ENCODE measurements at places on chromosomes 5 and 9.

GRCh38 chr5:163757344-163757743 is 251.9 kb downstream of the MAT2B start:
- no peak for DNase-seq

DNA sequence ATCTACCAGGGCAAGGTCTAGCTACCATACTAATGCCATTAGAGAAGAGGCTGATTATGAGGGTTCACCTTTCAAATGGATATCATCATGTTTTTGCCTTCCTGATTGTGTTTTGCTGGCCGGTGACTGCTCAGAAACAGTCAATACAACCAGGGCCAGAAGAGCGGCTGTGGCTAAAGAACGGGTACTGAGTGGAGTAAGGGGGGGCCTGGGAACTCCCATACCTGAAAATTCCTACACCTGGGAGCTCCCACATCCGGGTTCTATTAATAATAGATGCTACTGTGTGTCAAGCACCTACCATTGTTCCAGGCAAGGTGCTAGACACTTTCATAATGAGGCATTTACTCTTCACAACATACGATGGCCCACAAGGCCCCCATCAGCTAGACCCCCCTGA is 79.2 kb downstream of the CDK5RAP2 start:
- no peak for DNase-seq

DNA sequence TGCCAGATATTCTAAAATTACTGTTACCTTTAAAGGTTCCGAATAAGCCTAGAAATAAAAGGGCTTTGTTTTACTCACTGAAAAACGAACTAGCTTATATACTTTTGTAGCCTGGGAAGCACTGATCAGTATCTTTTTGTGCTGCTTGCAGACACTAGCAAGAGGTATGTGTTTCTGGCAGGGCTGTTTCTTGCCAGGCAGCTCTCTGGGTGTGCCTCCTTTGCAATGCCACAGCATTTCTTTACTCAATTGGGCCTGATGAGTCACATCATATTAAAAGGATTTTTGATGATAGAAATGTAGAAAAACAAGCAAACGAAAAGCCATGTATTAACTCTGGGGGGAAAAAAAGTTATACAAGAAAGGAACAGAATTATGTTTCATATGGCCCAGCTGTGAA is 35.6 kb downstream of the CD180 start:
- DNase-seq: no peak

- DNase-seq: no peak
Measured at GRCh38 chr9:73497796-73498195, 346.1 kb downstream of the ANXA1 start.

- DNase-seq: no peak
Measured at GRCh38 chr9:18346745-18347144, 127.2 kb upstream of the ADAMTSL1 start.

- DNase-seq: no peak
Measured at GRCh38 chr9:91889161-91889911, 60.7 kb downstream of the ROR2 start.

DNA sequence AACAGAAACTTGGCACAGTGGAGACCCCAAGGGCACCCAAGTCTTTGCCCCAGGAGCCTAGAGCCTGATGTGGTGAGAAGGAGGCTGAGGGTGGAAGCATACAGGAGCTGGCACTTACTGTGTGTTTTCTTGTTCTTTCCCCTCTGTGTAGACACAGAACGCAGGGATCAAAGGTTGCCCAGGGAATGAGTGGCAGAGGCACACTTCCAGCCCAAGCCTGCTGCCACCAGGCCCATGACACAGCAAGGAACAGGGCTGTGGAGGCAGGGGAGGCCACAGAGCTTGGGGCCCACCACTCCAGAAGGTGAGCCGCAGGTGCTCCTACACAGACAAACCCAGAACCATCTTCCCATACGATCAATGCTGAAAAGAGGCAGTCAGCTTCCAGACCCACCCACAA is 73.9 kb upstream of the S1PR3 start:
- no peak for DNase-seq

DNA sequence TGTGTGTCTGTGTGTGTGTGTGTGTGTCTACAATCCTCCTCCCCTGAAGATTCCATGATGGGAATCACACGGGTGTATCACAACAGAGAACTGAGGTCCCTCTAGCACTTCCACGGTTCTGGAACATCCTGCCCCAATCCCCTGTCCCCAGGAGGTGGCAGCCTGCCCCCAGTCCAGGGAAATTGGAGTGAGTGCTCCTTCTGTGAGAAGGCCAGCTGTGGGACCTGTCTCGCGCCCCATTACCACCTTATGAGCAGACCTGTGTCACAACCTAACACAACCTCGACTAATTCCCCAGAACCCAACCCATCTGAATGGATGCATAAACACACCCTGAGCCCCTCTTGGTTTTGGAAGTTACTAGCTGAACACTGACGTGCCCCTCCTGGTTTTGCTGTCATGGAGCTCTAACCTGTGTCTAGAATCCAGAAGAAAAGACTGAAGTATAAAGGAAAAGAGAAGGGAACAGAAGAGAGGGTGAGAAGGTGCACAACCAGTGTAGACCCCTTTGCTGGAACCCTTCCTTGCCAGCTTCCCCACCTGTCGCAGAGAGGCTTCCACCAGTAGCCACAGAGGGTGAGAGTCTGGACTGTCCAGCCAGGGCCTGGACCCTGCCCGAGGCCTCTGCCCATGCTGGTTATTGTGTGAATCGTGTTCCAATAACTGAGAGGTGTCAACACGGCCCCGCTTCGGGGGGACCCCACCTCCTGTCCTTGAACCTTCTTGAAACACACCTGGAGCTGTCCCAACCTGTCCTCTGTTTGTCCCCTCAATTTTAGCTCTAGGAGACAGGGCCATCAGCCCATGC is 3.4 kb downstream of the BTNL9 start:
- no peak for DNase-seq

DNA sequence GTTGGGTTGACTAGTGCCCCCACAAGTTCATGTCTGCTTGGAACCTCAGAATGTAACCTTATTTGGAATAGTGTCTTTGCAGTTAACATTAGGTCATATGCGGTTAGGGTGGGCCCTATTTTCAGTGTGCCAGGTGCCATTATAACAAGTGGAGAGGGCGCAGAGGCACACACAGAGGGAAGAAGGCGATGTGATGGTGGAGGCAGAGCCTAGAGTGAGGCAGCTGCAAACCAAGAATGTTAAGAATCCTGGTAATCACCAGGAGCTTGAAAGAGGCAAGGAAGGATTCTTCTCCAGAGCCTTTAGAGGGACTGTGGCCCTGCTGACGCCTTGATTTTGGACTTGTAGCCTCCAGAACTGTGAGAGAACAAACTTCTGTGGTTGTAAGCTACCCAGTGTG is 10.9 kb downstream of the GPR107 start:
- no peak for DNase-seq

DNA sequence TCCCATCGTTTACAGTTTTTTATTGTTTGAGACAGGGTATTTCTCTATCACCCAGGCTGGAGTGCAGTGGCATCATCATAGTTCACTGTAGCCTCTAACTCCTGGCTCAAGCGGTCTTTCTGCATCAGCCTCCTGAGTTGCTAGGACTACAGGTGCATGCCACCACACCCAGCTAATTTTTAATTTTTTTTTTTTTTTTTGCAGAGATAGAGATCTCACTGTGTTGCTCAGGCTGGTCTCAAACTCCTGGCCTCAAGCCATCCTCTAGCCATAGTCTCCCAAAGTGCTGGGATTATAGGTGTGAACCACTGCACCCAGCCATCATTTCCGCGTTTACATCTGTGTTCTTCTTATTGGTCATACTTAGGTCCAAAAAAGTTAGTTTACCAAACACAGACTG is 53.6 kb downstream of the FSD1L start:
- no peak for DNase-seq

DNA sequence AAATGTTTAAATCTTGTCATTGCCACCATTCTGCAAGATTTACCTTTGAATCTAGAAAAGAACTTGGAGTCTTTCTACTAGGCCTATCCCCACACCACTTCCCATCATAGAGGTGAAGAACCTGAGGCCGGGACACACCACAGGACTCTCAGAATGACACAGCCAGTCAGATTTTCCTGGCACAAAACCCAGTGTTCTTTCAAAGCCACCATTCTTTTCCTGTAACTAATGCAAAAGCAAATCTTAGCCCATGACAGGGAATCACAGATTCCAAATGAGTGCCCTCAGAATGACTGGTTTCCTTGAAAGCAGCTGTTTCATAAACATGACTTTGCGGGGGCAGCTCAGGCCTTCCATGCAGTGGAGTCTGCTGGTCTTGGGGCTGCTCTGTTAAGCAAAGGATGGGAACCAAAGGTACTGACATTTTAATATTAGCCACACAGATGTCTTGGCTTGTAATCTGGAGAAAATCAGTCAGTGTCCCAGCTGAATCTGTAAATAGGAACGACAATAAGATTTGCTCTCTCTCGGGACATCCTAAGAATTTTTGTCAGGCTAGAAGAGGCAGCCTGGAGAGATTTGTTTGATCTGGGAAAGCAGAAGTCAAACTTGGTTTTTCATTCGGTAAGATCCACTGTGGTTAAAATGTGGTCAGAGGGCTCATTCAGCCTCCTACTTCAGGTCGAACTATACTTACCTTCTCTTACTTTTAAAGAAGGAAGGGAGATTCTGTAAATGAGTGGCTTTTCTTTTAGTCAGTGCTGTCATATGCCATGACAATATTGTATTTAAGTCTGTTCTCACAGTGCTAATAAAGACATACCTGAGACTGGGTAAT is 115.1 kb downstream of the PALM2AKAP2 start:
- peak; percentile 56 for DNase-seq

GRCh38 chr5:27315363-27316270 is 277.2 kb upstream of the CDH9 start:
- DNase-seq: no peak

DNA sequence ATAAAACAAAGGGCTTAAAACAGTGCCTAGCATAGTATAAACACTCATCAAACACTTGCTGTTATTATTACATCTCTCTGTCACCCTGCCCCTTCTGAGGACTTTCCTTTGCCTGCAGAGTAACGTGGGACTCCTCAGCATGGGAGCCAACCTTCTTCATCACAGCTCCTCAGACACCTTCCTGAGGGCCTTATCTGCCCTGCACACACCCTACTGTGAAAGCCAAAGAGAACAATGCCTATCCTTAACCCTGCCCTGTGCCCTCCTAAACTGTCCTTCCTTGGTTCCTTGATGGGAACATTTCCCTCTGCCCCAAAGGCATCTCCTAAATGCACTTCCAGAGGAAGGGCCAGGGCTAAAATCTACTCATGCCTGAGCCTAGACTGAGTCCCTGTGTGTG is 20.6 kb upstream of the HAND1 start:
- DNase-seq: no peak

DNA sequence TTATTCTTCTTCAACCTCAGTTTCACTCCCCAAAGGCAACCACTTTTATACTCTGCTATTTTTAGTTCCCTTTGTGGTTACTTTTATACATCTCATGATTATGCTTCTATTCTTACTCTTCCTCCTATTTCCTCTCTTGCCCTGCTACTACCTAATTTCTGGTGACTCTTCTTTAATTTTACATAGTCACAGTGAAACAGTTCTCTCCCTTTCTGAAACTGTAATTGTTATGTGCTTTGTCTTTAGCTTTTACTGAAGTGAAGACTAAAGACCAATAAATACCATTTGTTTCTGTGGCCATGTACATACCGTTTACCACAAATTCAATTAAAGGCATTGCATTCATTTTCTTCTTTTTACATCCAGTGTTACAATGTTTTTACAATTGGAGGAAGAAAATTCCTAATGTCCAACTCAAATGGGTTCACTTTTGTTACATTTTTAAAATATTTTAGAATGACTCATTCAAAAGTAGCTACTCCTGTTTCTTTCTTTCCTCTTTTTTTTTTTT is 410.6 kb downstream of the PSAT1 start:
- DNase-seq: no peak

GRCh38 chr9:27675354-27675753 is 102.1 kb upstream of the C9orf72 start:
- DNase-seq: no peak

DNA sequence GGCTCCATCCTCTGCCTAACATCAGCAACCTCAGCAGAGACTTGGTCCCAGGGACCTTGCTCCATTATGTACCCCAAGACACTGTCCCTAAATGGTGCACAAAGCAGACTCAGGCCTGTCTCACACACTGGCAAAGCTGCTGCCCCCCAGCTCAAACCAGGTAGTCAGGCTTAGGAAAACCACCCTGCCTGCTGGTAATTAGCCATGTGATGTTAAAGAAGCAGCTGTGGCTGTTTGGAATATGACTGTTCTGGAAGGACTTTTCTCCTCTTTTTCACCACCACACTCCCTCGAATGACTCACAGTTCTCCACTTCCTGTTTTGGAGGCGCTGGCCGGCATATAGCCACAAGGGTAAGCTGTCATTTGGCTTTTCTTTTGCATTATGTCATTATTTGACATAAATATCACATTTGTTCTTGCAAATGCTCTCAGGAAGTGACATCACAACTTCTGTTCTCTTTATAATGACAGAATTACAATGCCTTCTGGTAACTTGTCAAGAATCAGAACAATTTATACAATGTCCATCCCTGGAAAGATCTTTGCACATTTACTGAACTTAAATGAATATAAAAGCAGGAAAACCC is 113.9 kb downstream of the SUSD1 start:
- DNase-seq: no peak

- no peak for DNase-seq
Measured at GRCh38 chr9:100679834-100680233, 102.0 kb downstream of the CAVIN4 start.

DNA sequence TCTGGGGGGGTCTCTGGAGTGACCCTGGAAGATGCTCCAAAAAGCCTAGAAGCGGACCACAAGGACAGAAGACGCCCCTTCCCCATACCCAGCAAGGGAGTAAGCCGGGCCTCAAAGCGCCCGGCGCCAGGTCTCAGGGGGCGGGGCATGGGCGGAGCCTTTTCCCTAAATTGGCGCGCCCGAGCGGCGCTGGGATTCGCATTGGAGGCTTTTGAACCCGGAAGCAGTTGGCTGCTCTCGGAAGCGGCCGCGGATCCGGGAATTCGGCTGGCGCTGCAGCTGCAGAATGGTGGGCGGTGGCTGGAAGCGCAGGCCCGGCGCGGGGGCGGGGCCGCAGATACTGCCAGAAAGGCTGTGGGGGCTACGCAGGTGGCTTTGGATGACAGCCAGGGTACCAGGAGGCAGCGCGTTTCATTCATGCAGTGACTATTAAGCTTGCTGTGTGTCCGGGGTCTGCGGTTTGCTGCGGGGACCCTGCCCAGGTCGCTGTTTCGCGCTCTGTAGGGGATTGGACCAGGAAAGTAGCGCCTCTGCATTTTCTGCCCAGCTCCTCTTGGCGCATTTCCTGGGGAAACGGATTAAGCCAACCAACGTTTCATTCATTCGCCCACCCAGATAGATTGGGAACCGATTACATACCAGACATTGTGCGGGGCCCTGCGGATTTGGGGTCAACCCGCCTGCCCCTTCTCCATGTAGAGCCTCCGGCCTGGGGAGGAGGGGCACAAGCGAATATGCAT is 83.0 kb upstream of the FREM1 start:
- DNase-seq: peak; percentile 56

GRCh38 chr5:127959152-127959764 is 124.3 kb upstream of the SLC12A2 start:
- no peak for DNase-seq

DNA sequence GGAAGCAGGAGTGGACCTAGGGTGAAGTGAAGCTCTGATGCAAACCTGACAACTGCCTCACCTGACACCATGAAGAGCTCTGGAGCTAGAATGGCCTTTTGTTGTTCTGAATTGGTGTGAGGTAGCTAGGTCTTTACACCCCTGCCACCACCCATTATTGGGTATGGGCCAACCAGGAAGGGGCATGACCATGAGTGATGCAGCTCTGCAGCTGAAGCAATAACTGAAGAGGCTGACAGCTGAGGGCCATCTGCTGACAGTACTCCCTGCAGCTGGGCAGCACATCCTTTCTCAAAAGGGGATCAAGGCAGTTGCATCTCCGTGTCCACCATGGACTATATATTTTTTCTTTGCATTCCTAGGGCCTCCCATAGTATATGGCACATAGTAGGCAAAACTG is 87.0 kb upstream of the TLE1 start:
- DNase-seq: no peak

Measured in stimulated activated CD4-positive, alpha-beta T cell treated with anti-CD3 and anti-CD28 coated beads, Interleukin-4, amount 100 ng/mL, for 48 hours (primary cell).